ENCODE measurements at places on chromosomes 7 and 10.

- DNase-seq = no peak
Observed at GRCh38 chr7:69277366-69277765, 320.9 kb upstream of the AUTS2 start.

- DNase-seq = no peak
Observed at GRCh38 chr10:113049881-113050280, 99.8 kb downstream of the TCF7L2 start.

DNA sequence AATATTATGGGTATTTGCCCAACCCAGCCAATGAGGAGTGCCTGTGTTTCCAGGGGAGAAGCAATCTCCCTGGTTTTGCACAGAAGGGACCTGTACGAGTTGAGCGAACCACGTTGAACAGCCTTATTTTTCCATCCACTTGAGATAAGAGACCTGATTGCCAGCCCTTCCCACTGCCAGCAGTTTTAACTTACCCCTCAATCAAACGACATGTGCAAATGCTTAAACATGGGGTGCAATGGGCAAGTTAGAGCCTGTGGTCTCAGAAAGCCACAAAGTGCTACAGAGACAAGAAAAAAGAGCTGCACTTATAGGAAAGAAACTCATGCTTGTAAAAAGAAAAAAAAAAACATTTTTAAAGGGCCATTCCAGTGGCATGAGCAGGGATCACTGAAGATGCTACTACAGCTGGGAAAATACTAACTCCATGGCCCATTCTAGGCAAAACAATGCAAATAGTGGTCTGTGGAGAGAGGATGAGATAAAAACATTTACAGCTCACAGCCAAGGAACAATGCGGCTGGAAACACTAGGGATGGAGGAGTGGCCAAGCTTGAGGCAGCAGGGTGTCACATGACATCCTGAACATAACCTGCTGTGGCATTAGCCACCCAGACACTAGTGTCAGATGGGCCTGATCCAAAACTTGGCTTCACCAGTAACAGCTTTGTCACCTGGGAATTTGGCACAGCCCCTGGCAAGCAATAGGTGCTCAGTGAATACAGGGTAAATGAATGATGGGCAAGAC is 162.8 kb downstream of the ELMO1 start:
- no peak for DNase-seq

- no peak for DNase-seq
Observed at GRCh38 chr10:4839353-4839752, 13.3 kb downstream of the AKR1E2 start.

- DNase-seq = no peak
Observed at GRCh38 chr7:130385600-130386066, 5.3 kb downstream of the CPA1 start.

GRCh38 chr10:69262292-69262751 is 16.0 kb upstream of the HK1 start:
- no peak for DNase-seq

- DNase-seq = no peak
Observed at GRCh38 chr7:82286096-82286797, 157.3 kb downstream of the CACNA2D1 start.

- peak; percentile 64 for DNase-seq
Observed at GRCh38 chr7:2104107-2104710, 128.5 kb downstream of the MAD1L1 start.

Measured in neuronal stem cell (in vitro differentiated cells).